ENCODE measurements at places on chromosomes 3 and 15.
A peak's percentile ranks its signal among the peaks of the same experiment; 100 is the strongest.

- ATAC-seq, result no peak
Observed at GRCh38 chr3:188434594-188434993, 280.6 kb downstream of the LPP start.

GRCh38 chr15:38367476-38367875 is 86.5 kb upstream of the FAM98B start:
- ATAC-seq, result no peak

- no peak for ATAC-seq
Observed at GRCh38 chr3:110758208-110758607, 313.4 kb upstream of the NECTIN3 start.

DNA sequence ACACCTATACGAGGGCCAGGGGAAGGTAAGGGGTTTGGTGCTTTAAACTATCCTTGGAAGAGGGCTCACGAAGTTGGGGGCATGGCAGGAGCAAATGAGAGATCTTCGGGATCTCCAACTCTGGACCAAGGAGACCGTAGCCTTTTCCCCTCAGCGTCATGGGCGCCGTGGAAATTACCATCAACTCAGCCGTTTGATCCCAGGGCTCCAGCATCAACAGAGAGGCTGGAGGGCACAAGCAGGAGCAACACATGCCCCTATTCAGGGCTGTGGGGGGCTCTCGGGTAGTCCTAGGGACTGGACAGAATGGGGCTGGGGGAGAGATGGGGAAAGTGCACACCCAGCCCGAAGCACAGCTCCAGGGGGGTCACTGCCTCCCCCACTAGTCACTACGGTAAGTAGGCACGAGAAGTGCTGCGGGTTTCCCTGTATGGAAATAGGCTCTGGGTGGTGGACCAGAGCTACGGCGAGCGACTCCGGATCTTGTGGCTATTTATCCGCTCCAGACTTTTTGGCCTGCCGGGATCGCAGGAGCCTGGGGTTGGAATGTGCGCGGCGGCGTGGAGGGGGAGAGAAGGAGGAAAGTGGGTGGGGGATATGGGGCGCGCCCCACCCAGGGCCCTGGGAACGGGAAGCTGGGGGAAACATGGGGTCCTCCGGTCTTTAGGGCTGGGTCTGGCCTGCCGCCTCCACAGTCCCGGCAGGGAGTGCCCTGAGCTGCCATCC is 539 bp upstream of the LAMB2 start:
- ATAC-seq, result peak; percentile 89

- peak; percentile 51 for ATAC-seq
Observed at GRCh38 chr3:8441969-8442559, 59.6 kb upstream of the LMCD1 start.

- no peak for ATAC-seq
Observed at GRCh38 chr15:28021281-28022039, 77.7 kb downstream of the OCA2 start.

- no peak for ATAC-seq
Observed at GRCh38 chr3:63972987-63973386, 50.3 kb downstream of the PSMD6 start.

- no peak for ATAC-seq
Observed at GRCh38 chr3:155149494-155149893, 69.4 kb downstream of the MME start.

DNA sequence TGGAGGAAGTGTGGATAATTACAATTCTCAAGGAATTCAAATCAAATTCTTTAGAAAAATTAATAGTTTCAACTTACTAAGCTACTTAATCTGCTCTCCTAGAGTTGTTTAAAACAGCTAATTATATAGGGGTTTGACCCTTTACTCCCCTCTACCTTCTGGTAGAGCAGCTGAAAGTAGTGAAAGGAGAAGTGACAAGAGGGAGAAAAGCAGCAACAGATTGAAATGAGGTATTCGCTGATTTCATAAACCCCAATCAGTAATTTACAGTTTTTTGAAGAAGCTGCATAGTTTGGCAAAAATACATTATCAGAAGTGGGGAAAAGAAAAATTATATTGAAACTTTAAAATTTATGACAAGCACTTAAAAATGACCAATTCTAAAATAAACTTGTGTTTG is 52.8 kb downstream of the ZMAT3 start:
- ATAC-seq, result no peak

DNA sequence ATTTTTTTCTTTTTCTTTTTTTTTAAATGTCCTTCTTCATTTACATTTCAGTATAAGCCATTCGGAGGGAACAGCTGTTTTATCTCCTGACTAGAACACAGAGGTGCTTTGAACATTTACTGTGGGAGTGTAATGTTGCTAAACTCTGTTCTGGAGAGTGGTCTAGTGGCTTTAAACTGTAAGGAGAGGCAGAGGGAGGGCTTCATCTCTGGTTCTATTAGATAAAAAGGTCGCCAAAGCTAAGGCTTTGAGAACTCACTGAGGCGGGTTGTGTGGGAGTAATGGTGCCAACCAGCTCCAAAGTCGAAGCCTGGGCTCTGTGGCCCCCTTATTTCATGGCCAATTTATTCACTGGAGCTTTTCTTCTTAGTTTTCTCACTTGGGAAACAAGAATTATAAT is 133.2 kb downstream of the ANXA2 start:
- no peak for ATAC-seq

DNA sequence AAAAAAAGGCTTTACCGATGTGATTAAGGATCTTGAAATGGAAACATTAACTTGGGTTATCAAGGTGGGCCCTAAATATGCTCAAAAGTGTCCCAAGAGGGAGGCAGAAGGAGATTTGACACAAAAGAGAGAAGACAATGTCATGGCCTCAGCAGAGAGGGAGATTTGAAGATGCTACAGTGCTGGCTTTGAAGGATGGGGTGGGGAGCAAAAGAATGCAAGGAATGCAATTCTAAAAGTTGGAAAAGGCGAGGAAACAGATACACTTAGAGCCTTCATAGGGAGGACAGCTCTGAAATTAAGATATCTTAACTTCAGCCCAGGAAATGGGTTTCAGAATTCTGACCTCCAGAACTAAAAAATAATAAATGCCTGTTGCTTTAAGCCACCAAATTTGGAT is 314.5 kb upstream of the CCDC54 start:
- ATAC-seq, result no peak

GRCh38 chr15:64045774-64046420 is 388 bp downstream of the DAPK2 start:
- peak; percentile 24 for ATAC-seq

- peak; percentile 67 for ATAC-seq
Observed at GRCh38 chr3:183385698-183386613, 42.5 kb downstream of the MCF2L2 start.

GRCh38 chr3:145492456-145492855 is 668.5 kb downstream of the PLOD2 start:
- ATAC-seq, result no peak

DNA sequence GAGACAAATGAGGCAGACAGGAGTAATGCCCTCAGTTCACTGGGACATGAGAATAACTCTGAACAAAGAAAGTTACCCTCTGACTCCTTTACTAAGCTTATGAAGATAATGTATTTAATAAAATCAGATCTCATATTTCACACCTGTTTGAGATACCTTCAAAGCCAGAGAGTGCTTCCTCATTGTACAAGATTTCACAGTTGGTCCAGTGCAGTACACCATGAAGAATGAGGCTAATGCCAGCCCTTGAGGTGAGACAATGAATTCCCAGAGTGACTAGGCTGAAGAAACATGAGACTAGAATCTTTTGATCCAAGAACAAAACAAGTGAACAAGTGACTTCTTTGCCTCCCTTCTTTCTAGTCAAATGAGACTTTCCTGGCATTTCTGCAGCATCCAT is 1133.8 kb downstream of the TUSC7 start:
- ATAC-seq, result no peak
